ENCODE measurements at places on chromosomes 2 and 18.

GRCh38 chr2:143617803-143618415 lies 488.7 kb downstream of the ARHGAP15 start:
- no peak for DNase-seq

DNA sequence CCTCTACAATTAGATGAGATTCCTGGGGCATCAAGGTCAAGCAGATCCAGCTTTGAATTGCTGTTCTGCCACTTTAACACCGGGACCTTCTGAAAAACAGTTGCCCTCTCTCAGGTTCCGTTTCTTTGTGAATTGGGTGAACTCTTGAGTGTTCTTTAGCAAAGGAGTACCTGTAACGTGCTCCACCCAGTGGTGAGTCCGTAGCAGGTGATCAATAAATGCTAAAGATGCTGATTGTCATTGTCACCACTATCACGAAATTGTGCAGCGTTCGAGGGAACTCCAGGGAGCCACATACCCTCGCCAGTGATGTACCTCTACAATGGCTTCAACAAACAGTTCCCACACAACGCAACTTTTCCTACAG lies 81.9 kb downstream of the TCF7L1 start:
- no peak for DNase-seq

GRCh38 chr2:43407935-43408334 lies 181.5 kb upstream of the ZFP36L2 start:
- no peak for DNase-seq

DNA sequence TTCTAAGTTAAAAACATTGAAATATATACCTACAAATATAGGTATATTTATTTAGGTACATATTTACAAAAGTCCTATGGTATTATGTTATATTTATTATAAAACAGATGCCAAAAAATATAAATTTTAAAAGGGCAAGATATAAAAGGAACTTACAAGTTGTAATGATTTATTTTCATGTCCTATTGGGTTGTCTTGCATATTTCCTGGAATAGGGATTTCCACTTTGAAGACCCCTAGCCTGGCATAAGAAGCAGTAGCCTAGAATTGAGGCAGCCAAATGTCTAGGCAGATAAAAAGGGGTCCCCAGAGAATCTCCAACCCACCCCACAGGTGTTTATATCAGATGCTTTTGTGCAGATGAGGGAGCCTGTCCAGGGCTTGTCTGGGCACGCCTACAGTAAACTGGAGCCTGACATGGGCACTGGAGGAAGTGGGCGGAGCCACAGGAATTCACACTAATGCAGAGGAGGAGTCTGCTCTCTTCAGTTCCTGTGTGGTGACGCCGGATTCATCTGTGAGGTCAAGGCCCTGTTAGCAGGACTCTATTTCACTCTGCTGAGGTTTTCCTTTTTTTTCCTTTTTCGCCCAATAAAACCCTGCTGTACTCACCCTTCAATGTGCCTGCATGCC lies 1088.9 kb upstream of the PIK3C3 start:
- DNase-seq: no peak

GRCh38 chr2:8403876-8404275 lies 278.0 kb upstream of the ID2 start:
- no peak for DNase-seq

DNA sequence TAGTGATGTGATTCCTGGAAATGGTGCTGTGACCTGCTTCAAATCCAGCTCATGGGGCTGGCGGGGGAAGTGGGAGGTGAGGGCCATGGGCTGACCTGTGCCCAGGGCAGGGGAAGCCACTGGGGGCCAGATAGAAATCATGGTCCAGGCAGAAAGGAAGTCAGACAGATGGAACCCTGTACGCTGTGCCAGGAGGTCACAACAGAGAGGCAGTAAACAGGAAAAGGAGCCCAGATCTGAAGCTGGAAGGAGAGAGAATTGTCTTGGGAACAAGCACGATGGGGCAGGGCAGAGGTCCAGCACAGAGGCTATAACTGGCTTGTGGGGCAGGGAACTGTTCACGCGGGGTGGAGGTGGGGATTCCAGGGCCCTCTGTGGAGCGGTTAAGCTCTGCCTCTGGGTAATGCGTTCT lies 76.0 kb downstream of the RNF144A start:
- no peak for DNase-seq

DNA sequence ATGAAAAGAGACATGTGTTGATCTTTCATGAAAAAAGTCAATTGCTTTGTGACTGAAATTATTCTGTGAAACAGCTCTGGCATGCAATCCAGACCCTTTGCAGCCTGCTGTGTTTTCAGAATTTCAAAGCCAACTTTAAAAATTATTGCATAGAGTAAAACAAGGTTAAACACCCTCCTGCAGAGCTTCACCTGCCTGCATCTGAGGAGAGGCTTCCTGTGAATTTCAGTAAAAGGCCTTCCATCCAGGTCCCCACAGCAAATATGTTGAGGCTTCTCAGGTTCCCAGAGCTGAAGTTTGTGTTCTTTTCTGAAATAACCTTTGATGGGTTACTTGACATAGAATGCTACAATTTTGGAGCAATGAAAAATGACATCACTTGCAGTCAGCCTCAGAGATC lies 4.1 kb downstream of the XIRP2 start:
- DNase-seq: no peak

- DNase-seq: no peak
These were observed 100.0 kb upstream of the PID1 start for GRCh38 chr2:229371086-229371485.

DNA sequence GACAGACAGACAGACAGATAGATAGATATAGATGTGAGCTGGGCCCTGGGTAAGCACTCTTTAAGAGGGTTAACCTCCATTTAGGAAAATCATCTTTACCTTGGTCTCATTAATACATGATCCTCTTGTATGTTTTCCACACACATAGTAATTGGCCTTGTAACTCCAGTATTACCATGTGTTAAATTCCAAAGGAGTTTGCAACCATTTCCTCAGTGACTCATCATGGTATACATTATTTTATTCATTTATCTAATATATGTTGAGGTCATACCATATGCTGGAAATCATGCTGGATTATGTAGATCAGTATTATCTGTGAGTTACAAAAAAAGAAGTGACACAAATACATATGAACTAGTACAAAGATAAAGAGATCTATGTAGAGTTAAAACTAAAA lies 504.3 kb downstream of the DCC start:
- DNase-seq: no peak

DNA sequence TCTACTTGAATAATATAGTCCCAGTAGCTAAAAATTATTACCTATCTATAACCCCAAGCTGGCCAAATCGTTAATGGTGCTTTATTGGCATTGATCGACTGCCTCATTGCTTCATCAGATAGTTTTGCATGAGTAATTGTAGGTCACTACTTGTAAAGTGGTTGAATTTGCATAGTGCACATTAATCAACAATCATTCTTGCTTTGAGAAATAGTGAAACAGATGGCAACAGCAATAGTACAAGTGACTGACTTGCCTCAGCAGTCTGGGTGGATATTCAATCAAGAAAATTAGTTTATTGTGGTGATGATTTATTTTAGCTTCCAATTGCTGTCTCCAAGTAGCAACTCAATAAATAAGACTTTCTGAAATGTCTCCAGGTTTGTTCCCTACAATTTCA lies 117.8 kb upstream of the NRXN1 start:
- no peak for DNase-seq

DNA sequence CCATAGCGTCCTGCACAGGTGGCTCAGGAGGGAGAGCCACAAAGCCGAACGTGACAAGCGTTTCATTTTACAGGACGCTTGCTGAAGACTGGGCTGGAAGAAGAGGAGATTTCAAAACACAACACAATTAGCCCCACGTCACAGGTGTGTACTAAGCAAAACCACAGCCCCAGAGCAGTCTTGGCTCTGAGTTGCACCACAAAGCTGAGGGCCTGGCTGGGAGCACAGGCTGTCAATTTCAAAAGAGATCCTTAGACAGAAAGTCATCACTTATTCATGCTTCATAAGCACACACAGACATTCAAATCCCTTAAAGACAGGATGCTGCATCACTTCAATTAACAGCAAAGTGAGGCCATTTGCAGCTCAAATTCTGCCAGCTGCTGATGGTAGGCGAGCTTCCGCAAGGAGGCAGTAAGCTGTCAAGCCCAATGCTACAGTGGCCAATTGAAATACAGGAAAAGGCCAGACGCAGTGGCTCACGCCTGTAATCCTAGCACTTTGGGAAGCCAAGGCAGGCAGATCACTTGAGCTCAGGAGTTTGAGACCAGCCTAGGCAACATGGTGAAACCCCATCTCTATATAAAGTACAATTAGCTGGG lies 79.6 kb downstream of the SKA1 start:
- DNase-seq: no peak

GRCh38 chr2:224034017-224034416 lies 5.1 kb downstream of the SERPINE2 start:
- DNase-seq: no peak

GRCh38 chr18:35289293-35289692 lies 736 bp downstream of the ZSCAN30 start:
- no peak for DNase-seq

DNA sequence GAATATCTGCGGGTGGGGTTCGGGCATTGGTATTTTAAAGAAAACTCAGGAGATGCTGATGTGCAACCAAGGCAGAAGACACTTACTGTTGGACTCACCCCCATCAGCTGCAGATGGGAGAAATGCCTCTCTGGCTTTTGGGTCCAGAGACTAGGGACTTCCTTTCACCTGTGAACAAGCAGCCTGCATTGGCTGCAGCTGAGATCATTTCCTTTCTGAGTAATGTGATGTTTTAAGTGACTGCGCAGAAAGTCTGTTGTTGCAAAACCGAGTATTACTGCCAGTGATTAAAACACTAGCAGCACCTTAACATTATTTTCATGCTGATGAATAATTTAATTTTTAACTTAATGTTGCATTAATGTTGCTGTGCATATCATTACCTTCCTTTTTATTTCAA lies 143.0 kb downstream of the TSN start:
- DNase-seq: no peak

DNA sequence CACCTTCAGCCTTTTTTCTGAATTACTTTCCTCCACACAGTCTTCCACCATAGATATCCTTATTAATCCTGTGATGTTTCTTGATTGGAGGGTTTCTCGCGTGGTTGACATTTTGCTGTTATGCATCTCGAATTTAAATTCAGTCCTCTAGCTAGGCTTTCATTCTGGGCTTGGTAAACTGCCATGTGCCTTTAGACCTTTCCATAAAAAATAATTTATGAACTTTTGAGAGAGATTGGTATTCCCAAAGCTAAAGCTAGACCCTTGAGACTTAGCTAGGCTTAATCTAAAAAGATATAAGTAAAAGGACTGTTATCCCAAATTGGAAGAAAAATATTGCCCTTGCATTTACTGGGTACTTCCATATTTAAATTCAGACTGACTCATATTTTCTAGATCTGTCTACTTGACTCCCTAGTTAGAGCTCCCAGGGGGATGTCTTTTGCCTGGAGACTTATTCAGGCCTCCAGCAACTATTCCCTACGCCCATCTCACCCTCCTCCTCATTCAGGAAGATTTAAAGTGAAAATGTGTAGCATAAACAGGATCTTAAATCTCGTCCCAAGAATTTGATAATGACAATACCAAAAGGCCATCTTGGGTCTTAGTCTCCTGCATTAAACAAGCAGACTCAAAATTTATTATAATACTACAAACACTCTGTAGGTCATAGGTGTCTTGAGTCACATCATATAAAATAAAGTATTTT lies 60.3 kb downstream of the KIAA2012 start:
- DNase-seq: no peak

GRCh38 chr18:36365836-36366775 lies 68.6 kb downstream of the FHOD3 start:
- DNase-seq: no peak

- DNase-seq: no peak
These were observed 90.6 kb upstream of the RAB6C start for GRCh38 chr2:129888896-129889295.

DNA sequence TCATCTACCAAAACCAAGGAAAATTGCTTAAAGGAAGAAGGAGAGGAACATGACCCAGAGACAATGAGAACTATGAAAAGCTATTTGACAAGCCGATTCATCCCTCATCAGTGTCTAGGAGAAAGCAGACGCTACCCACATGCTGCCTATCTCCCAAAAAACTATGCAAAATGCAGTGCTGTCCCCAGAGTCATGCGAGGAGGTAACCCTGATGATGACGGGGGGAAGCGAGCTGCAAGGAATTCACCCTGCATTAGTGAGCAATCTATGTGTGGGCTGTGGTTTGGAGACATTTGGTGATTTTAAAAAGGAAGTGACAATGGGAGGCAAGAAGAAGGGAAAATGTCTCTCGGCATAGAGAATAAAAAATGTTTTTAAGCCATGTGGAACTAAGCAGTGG lies 472.7 kb downstream of the CMPK2 start:
- DNase-seq: no peak

DNA sequence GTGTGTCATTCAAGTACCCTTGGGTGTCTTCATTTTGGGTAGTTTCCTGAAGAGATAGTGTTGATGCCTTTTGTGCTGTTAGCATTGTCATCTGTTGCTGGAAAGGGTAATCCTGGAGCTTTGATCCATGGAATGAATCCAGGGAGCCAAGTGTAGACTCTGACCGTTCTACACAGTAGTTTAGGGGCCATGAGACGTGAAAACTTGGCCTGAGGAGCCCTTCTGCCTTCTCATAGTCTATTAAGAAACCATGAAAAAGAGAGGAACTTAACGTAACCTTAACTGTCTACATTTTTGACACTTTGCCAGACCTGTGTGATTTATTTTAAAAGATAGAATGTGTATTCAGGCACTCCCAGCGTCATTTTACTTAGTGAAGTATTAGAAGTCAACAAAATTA lies 194.0 kb downstream of the BABAM2 start:
- DNase-seq: no peak

- DNase-seq: no peak
These were observed 55.1 kb upstream of the LDAH start for GRCh38 chr2:20877960-20878359.

GRCh38 chr2:47054036-47054555 lies 101.0 kb downstream of the STPG4 start:
- DNase-seq: no peak

GRCh38 chr18:70365361-70365760 lies 76.5 kb downstream of the SOCS6 start:
- DNase-seq: no peak

DNA sequence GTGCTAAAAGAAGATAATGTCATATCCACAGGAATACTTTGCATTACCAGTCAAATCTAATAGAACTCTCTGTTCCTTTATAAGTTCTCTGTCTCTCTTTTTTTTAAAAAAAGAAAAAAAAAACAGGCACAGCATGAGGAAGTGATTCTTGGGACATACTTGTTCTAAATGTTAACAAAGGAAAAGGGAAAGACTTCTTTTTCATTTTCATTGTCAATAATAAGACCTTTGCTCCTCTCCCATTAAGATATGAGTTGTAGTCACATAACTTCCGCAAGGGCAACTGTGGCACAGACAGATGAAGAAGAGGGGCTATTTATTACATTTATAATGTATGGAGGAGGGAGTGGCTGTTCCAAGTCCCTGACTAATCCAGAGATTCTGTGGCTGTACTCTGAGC lies 4.7 kb downstream of the CD302 start:
- DNase-seq: no peak

- no peak for DNase-seq
These were observed 81.1 kb downstream of the TRIB2 start for GRCh38 chr2:12797815-12798214.

Measured in HS-27A (cell line).